ENCODE measurements at places on chromosomes 2 and 18.

DNA sequence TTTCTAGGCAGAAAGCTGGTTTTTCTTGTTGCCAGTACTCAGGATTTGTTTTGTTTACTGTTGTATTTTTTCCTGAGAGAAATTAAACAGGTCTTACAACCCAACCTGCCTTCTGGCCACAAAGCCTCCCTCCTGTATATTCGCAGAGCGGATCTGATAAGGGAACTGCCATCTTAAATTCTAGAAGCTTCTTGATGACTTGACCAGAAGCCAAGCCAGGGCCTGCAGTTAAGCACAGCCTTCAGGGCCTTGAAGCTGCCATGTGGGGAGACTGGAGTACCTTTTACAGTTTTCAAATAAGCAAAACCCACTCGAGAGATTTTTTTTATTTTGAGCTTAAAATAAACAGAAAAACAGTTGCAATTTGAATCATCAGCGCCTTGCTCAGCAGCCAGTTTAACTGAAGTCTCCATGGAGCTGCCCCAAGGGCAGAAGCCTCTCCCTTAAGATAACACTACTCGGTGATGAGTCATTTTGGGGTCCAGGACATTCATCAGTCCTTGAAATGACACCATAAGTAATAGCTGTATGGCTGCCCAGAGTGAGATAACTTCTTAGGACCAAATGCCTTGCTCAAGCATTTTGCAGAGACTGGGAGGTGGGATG lies 51.5 kb upstream of the PHLPP1 start:
- no peak for DNase-seq

DNA sequence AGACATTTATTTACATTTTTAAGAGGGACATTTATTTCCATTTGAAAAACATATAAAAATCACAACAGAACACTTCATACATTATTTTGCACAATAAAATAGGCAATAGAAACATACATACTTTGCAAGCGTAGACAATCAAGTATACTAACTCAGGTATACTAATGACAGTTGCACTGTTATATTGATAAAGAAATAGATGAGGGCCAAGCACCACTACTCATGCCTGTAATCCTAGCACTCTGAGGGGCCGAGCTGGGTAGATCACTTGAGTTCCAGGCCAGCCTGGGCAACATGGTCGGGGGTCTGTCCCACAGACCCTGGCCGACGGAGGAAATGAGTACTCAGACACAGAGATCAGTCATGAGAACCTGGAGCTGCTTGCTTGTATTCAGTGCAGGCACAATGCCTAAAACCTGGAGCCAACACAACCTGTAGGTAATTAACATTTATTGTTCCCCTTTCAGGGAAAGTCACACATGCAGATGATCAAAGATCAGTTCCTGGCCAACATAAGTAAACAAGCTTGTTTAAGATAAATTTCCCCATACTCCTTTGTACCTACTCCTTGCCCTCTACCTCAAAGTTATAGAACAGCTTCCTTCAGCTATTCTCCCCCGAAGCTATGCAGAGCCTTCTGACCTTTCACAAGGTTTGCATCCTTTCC lies 1960.2 kb downstream of the SUCLG1 start:
- no peak for DNase-seq

DNA sequence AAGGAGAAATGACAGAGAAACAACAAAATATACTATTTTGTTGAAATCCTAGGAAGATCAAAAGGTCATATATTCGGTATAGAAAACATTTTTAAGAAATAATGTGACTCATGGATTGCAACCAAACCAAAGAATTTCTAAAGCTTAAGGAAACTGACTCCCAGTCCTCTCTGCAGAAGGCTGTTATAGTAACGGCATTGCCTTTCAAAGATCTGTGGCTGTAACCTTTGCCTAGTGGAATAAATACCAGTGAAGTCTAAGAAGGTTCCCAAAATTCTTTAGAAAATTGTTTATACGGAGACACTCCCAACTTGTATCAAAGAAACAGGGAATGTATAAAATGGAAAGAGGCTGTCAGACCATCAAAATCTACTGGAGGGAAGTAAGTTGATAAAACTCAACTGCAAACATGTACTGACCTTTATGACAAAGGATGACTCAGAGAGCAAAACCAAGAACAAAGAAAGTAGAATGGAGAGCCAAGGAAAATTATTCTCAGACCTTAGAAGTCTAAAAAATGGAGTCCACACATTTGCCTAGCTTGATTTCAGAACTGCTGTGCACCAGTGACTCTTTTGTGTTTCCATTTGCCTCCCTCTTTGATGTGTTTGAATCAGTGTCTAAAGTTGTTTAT lies 48.6 kb upstream of the FSIP2 start:
- no peak for DNase-seq

GRCh38 chr2:241061275-241061674 lies 40.8 kb downstream of the MTERF4 start:
- no peak for DNase-seq

DNA sequence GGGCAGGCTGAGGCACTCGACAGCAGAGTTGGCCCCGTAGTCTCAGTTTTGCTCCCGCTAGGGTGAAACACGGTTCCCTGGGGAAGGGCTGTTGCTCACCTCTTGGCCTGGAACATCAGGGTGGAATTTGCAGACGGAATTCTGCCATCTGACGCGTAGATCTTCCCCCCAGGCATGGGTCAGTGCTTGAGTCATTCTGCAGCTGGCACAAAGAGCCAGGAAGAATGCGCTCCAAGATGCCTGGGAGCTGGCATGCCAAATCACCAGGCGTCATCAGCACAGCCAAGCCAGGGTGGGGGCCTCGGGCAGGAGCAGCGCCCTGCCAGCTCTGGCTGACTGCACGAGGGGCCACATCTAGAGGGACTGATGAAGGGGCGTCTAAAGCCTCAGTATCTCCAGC lies 42.7 kb downstream of the ODC1 start:
- no peak for DNase-seq

- no peak for DNase-seq
Measured at GRCh38 chr18:4146797-4147196, 308.3 kb downstream of the DLGAP1 start.

GRCh38 chr2:196565106-196565765 lies 74.3 kb upstream of the CCDC150 start:
- no peak for DNase-seq

DNA sequence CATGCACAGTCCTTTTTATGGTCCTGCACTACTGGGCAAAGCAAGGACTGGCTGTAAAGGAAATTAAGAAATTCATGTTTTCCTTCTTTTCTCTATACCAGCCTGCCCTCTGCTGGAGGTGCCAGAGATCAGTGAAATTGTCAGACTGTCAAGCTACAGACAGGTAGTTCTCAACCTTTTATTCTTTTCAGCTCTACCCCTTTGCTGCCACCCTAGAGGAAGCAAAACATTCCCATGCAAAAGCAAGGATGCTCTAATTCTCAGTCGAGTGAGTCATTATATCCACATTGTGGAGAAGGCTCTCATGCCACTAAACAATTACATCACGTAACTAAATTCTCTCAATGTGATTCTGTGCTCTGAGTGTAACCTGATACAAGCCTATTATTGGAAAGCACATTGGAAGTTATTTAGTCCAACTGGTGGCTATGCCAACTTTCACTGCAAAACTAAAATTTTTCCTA lies 25.0 kb upstream of the RAPGEF4 start:
- no peak for DNase-seq

GRCh38 chr2:27264253-27264752 lies 1.5 kb upstream of the SLC30A3 start:
- no peak for DNase-seq

DNA sequence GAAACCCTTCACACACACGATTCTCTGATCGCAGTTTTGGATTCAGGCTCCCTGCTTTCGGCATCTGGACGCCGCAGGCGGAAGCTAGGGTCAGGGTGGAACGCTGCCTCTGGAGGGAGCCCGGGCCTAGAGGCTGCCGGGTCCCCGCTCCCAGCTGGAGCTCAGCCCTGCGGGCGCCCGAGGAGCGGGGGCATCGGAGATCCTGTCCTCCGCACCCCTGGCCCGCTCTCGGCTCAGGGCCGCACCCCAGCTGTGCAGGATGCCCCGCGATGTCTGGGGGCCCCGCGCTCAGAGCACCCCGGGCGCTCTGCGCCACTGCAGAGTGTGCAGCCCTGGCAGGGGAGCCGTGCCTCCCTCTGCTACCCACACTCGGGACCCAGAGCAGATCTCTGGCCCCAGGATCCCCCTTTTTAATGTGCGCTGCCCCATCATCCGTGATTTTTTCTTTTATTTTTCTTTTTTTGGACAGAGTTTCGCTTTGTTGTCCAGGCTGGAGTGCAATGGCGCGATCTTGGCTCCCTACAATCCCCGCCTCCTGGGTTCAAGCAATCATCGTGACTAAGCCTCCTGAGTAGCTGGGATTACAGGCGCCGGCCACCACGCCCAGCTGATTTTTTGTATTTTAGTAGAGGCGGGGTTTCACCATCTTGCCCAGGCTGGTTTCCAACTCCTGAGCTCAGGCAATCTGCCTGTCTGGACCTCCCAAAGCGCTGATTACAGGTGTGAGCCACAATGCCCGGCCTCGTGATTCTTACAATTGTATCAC lies 54.8 kb upstream of the TUBA3E start:
- DNase-seq = no peak

- no peak for DNase-seq
Measured at GRCh38 chr18:70559446-70559845, 270.6 kb downstream of the SOCS6 start.

DNA sequence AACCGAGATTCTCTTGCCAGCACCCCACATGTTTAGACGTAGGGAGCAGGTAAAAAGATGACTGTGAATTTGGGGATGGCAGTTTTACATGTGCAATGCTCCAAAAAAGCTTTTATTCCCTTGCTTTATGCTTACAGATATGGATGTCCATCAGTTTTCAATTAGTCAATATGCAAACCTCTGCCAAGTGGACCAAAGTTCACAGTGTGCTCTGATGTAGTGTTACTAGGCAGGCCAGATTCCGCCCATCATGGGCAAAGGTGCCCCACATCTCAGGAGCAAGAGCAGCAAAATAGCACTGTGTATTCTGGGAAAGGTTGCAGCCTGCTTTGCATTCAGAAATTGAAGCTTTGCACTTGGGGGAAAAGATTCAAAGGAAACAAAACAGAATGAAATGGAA lies 329.7 kb upstream of the ZEB2 start:
- DNase-seq = no peak

- no peak for DNase-seq
Measured at GRCh38 chr2:141331127-141331526, 799.7 kb downstream of the LRP1B start.

DNA sequence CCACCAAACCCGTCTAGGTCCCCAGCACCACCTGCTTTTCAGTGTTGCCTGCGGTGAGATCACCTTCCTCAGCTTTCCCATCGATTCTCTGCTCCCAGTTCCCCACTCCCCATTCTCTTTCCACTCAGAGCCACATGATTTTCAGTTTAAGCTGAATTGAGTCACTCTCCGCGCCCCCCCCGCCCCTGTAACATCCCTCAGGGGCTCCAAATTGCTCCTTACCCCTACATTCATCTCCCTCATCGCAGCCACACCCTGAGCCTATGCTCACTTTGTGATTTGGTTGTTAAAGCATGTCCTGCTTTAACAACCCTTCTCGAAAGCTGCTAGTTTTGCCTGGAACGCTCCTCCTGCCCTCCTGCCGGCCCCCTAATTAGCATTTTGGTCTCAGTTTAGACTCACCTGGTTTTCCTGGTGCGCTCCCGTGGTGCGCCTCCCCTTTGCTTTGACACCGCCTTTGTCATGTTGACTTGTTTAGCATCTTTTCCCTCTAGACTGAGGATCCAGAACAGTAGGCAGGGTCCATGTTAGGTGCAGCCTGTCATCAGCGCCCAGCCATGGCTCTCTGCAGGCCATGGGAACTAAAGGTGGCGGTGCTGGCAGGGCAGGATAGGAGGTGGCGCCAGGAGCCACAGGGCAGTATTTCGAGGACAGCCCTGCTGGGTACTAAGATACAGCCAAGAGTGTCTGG lies 60.8 kb downstream of the ST3GAL5 start:
- DNase-seq = no peak

- no peak for DNase-seq
Measured at GRCh38 chr2:173017646-173018420, 57.8 kb upstream of the MAP3K20 start.

DNA sequence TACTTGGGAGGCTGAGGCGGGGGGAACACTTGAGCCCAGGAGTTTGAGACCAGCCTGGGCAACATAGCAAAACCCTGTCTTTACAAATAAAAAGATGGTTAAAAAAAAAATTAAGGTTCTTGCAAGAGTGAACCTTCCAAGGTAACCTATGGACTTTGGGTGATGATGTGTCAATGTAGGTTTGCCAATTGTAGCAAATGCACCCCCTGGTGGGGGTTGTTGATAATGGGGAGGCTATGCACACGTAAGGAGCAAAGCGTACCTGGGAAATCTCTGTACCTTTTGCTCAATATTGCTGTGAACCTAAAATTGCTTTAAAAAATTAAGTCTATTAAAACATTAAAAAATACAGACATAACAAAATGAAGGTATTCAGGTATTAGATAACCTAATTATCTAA lies 70.4 kb downstream of the CWC22 start:
- no peak for DNase-seq
